ENCODE measurements at places on chromosomes 12 and 14.

GRCh38 chr14:22613106-22613695 lies 15.1 kb downstream of the ABHD4 start:
- no peak for DNase-seq

- DNase-seq, result peak; percentile 45
Observed at GRCh38 chr12:31715283-31715825, 13.5 kb downstream of the AMN1 start.

GRCh38 chr12:1872448-1872847 lies 46.0 kb downstream of the CACNA2D4 start:
- no peak for DNase-seq

GRCh38 chr14:67580336-67581171 lies 19.5 kb downstream of the PIGH start:
- no peak for DNase-seq

GRCh38 chr12:46855760-46856159 lies 30.0 kb upstream of the SLC38A4 start:
- DNase-seq, result no peak

GRCh38 chr14:76720382-76720813 lies 40.9 kb upstream of the VASH1 start:
- DNase-seq, result peak; percentile 37

DNA sequence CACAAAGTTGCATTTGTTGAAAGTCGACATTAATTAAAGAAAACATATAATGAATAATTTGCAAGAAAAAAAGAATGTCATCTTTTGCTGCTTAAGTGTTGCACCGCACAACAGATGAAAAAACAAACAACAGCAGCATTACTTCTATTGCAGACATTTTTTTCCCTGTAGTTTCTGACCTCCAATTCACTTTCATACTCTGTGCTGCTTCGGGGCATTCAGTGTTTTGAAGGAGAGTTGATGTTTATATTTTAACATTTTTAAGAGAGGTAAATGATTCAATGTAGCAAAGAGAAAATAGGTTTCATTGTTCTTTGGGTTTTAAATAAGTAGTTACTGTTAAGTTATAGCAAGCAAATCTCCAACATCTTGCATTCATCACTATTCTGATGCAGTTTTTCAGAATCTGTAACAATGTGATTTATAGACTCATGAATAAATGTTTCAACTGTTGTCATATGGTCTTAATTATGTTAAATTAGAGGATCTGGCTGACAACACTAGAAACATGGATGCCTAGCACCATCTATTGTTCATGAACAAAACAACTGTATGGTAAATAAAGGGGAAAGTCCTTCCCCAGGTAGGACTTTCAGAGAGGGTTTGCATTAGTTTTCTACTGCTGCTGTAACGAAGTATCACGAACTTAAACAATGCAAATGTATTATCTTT lies 168.1 kb downstream of the BCAT1 start:
- DNase-seq, result no peak

DNA sequence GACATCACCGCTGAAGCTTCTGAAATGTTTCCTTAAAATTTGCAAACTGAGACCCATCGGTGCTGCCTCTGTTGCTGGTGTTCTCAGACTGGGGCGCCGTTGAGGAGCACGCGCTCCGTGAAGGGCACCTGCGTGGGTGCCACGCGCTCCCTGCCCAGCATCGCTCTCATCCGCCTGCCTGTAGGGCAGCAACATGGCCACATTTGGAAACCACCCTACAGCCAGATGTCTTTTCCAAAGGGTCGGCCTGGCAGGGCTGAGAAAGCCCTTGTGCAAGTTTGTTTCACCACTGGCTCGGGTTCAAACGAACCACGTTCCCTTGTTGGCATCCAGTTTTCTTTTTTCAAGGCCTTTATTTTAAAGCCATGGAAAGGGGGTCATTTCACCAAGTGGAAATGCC lies 13.9 kb downstream of the ADGRD1 start:
- DNase-seq, result no peak

- no peak for DNase-seq
Observed at GRCh38 chr12:102965281-102966155, 8.0 kb downstream of the ASCL1 start.

GRCh38 chr12:122024132-122024785 lies 2.6 kb downstream of the BCL7A start:
- DNase-seq, result no peak

GRCh38 chr12:608413-608812 lies 54.8 kb downstream of the NINJ2 start:
- DNase-seq, result no peak

- DNase-seq, result no peak
Observed at GRCh38 chr12:53096089-53096741, 1.3 kb upstream of the IGFBP6 start.

- DNase-seq, result no peak
Observed at GRCh38 chr12:126219654-126220279, 1154.5 kb downstream of the AACS start.

- no peak for DNase-seq
Observed at GRCh38 chr12:117380083-117380482, 18.7 kb upstream of the NOS1 start.

- DNase-seq, result no peak
Observed at GRCh38 chr14:98927986-98928385, 344.0 kb downstream of the BCL11B start.

GRCh38 chr12:124592481-124593160 lies 25.2 kb upstream of the NCOR2 start:
- DNase-seq, result no peak

DNA sequence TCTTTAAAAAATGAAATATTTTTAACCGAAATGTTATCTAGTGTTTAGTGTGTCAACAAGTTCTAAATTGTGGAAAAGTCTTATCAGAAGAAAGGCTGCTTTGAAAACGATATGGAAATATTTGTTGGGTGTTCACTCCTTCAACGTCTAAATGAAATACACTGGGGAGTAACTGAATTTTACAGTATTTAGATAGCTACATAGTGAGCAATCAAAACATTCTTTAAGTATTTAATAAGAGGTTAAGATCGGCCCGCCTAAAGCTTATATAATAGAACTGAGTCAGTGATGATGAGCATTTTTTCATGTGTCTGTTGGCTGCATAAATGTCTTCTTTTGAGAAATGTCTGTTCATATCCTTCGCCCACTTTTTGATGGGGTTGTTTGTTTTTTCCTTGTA lies 228.3 kb downstream of the RAD51B start:
- DNase-seq, result no peak

GRCh38 chr12:96049101-96049500 lies 13.7 kb upstream of the LTA4H start:
- no peak for DNase-seq

GRCh38 chr12:93722835-93723567 lies 45.8 kb downstream of the CRADD start:
- no peak for DNase-seq

- DNase-seq, result no peak
Observed at GRCh38 chr12:113109872-113110599, 25.5 kb downstream of the RASAL1 start.

GRCh38 chr12:50240792-50241114 lies 42.6 kb downstream of the LIMA1 start:
- DNase-seq, result no peak

GRCh38 chr14:32675433-32675832 lies 263.2 kb upstream of the NPAS3 start:
- no peak for DNase-seq

DNA sequence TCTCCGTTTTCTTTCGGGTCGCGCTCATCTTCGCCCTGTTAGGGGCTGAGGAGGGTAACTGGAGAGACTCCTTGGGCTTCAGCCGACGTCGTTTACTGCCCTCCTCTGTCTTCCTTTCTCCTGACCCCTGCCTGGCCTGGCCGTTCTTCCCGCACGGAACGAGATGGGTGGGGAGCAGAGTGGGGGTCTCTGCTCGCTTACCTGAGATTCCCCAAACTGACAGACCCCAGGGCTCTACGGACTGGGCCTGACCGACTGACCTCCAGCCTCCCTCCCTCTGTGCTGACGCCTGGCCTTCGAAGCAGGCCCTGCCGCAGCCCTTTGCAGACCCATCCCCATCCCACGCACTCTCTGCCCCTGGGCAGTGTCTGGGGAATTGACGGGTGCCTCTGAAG lies 439 bp downstream of the GOLGA5 start:
- no peak for DNase-seq

- no peak for DNase-seq
Observed at GRCh38 chr14:95362138-95362494, 42.4 kb upstream of the CLMN start.

GRCh38 chr12:107318556-107318805 lies 225.1 kb upstream of the CRY1 start:
- DNase-seq, result no peak

DNA sequence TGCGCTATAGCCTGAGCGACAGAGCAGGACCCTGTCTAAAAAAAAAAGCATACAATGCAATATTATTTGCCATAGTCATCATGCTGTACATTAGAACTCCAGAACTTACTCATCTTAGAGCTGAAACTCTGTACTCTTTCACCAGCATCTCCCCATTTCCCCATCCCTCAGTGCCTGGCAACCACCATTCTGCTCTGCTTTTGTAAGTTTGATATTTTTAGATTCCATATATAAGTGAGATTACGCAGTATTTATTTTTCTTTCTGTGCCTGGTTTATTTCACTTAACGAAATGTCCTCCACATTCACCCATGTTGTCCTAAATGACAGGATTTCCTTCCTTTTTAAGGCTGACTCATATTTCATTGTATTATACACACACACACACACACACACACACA lies 121.8 kb downstream of the BBS10 start:
- no peak for DNase-seq

GRCh38 chr12:94286583-94287244 lies 138.3 kb downstream of the PLXNC1 start:
- DNase-seq, result no peak

DNA sequence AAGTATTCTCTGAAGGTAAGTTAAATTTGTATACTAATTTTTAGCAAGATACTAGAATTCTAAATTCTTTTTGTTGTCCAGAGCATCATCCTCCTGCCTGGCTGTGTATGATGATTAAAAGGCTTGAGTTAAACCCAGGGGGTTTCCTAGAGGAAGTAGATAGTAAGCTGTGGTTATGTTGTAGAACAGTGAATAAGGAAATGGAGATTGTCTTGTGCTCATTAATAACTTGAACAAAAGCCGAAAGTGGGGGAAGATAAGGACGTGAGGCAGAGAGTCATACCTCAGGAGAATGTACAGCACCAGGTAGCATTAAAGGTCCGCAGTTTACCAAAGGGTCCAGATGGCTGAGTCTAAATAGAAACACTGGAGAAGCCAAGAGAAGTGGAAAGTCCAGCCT lies 42.0 kb downstream of the CKB start:
- no peak for DNase-seq

DNA sequence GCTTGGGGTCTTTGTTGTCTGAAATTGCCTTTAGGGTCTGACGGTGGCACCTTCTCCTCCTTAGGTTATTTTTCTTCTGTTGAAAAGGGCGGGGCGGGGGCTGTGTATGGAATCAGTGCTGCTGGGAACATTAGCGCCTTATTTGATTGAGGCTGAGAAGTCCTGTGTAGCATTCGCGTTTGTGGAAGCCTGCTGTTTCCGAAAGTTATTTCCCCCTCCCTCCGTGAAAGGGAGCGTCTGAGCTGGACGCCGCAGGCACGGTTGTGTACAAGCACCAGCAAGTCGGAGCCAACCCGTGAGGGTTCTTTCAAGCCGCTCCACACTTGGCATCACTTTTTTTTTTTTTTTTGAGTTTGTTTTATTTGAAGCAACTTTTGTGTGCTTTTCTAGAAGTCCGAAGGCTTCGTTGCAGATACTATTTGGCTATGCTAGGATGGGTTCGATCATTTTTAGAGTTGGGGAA lies 1.1 kb downstream of the SYNE2 start:
- DNase-seq, result peak; percentile 28

DNA sequence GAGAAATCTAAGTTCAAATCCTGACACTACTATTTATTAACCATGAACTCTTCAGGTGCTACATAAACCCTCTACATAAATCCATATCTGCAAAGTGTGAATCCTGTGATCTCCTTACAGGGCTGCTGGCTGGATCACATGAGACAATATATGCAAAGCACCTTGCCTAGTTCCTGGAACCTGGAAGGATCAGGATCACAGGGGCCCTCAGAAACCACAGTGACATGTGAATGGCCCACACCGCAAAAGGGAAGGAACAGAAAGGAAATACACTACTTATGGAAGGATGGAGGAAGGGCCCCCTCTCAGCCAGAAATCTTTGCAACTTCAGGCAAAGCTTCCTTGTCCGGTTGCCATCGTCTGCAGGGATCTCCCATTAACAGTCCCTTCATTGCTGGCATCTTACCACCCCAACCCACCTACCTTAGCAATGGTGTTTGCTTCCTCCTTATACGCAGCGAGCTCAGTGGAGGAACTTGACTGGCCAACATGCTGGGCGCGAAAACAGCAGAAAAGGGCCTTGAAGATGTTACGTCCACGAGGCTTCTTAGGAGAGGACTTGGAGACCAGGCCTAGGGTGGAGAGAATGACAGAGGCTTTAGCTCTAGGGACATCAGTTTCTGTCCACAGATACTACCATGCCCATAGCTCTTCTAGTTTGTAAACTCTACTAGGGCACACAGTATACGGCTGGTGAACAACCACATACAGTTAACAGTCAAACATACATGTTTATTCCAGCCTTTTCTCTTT lies 10.7 kb upstream of the AVIL start:
- no peak for DNase-seq

Measured in HuH-7 (cell line).